ENCODE measurements at places on chromosomes 16 and 17. TPM values are rescaled to one million over a fixed set of nuclear protein-coding genes. Genes with fewer than 3 reads are reported as not detected.

Gene NOXO1
- total RNA-seq = not detected

Gene TNFRSF17
- not detected for total RNA-seq

Gene SPATA22
- total RNA-seq = not detected

Gene UMOD
- not detected for total RNA-seq

Gene KCNG4
- total RNA-seq = not detected

Gene IRX5
- not detected for total RNA-seq

DNA sequence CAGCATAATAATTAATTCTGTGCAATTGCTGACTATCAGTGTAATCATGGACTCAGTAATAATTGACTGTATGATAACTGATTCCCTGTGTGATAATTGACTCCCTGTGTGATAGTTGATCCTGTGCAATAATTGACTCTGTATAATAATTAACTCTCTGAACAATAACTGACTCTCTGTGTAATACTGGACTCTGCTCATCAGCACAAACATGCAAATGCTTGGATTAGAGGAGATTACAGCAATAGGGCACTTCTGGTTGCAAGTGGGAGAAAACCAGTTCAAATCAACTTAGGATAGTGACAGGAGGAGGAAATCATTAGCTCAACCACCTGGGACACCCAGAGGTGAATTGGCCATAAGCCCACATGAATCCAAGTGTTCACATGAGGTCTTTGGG is 582.1 kb downstream of the RBFOX1 start:
- no peak for DNase-seq
- no peaks in the 10 kb centered on the region for H3K27me3 ChIP-seq
- no peak overlapping the region for H3K27ac ChIP-seq
- no peaks in the 10 kb centered on the region for H3K4me1 ChIP-seq
- H3K4me3 ChIP-seq = no peak overlapping the region
- no peaks in the 10 kb centered on the region for H3K36me3 ChIP-seq

- peak overlapping the region; percentile 95 for H3K27ac ChIP-seq
- peak; percentile 60 for DNase-seq
- no peaks in the 10 kb centered on the region for H3K27me3 ChIP-seq
- peak overlapping the region; percentile 81 for H3K4me3 ChIP-seq
- peaks cover 18% of the 10 kb centered on the region for H3K36me3 ChIP-seq
These were observed 775 bp downstream of the CYTH1 start for GRCh38 chr17:78781104-78781892.

DNA sequence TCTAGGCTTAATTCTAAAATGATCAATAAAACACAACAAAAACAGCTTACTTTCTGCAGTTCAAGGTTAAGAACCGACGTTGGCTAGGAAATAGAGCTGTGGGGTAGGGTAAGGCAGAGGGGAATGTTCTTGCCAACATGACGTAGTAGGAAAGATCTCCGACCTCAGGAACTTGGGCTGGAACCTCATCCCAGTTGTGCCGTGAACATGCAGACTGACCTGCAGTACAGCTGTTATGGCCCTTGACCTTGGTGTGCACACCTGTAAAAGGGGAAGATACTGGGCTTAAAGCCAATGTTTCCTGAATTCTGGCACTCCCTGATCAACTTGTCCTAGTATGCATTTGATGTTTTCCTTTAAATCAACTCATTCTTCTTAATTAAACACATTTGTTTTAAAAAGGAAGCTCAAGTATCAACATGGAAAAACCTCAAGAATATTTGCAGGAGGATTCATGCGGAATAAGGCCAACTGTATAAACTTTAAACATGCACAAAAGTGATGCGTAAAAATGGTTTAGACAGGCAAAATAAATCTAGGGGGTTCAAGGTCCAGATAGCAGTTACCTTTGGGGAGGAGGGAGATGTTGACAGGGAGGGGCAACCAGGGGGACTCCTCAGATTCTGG is 14.2 kb upstream of the SLC6A2 start:
- no peak overlapping the region for H3K27ac ChIP-seq
- H3K27me3 ChIP-seq = no peaks in the 10 kb centered on the region
- no peaks in the 10 kb centered on the region for H3K36me3 ChIP-seq
- H3K4me1 ChIP-seq = no peaks in the 10 kb centered on the region

GRCh38 chr16:4111748-4112696 is 4.2 kb downstream of the ADCY9 start:
- peak overlapping the region; percentile 38 for H3K4me3 ChIP-seq
- peaks cover 45% of the 10 kb centered on the region for H3K4me1 ChIP-seq
- no peak overlapping the region for H3K27ac ChIP-seq

DNA sequence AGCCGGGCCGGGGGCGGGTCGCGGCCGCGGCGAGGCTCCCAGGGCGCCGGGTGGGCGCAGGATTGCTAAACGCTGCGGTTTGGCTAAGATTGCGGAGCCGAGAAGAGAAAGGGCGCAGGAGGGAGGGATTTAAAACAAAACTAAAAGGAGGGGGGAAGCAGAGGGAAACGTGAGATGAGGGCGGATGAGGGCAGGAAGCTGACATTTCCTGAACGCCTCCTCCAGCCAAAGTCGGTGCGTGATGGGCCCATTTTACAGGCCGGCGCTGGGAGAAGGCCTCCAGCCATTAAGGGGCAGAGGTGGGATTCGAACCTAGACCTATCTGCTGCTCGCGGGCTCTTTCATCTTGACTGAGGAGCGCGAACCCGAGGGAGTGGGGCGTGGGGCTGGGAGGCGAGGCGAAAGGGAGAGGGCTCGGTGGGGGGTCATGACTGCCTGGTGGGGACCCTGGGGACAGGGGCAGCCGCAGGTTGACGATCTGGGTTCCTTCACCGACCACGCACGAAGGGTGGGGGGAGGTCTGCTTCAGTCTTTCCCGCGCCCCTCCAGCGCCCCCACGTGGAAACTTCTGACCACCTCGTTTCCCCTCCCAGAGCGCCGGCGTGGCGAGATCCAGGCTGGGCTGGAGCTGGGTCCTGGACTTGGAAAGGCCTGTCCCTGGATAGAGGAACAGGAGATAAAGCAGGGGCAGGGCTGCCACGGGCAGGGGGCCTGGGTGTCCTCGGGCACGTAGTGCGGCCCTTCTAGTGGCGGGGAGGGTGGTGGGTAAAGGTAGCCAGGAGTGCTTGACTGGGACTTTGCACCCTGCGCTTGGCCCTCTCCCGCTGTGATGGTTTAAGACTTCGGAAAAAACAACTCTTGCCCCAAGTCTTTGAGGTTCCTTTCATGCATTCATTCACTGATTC is 3.8 kb upstream of the TAC4 start:
- peak overlapping the region; percentile 89 for H3K27ac ChIP-seq
- H3K36me3 ChIP-seq = no peaks in the 10 kb centered on the region
- H3K4me3 ChIP-seq = peak overlapping the region; percentile 81

DNA sequence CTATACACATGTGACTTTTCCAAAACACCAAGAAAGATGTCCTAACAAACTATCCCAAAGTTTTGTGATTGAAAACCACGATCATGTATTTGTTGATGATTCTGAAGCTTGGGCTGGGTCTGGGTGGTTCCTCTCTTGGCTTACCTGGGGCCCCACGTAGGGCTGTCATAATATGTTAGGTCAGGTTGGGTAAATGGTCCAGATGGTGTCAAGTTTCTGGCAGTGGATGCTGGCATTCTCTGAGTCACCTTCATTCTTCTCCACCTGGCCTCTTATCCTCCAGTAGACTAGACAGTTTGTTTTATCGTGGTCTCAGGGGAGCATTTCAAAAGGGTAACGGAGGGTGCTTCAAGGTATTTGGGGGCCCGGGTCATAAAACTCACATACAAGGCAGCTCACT is 39.4 kb downstream of the SYCE1L start:
- no peak for DNase-seq
- H3K4me3 ChIP-seq = no peak overlapping the region
- H3K27ac ChIP-seq = no peak overlapping the region
- no peaks in the 10 kb centered on the region for H3K36me3 ChIP-seq
- H3K4me1 ChIP-seq = peaks cover 3% of the 10 kb centered on the region

GRCh38 chr17:80352216-80352895 is 62.6 kb upstream of the ENDOV start:
- H3K4me3 ChIP-seq = no peak overlapping the region
- H3K4me1 ChIP-seq = peaks cover 7% of the 10 kb centered on the region
- no peak overlapping the region for H3K27ac ChIP-seq
- H3K27me3 ChIP-seq = no peaks in the 10 kb centered on the region
- peaks cover 86% of the 10 kb centered on the region for H3K36me3 ChIP-seq

GRCh38 chr17:38892620-38893019 is 22.8 kb downstream of the LASP1 start:
- no peak for DNase-seq
- peaks cover 89% of the 10 kb centered on the region for H3K36me3 ChIP-seq
- no peaks in the 10 kb centered on the region for H3K27me3 ChIP-seq

DNA sequence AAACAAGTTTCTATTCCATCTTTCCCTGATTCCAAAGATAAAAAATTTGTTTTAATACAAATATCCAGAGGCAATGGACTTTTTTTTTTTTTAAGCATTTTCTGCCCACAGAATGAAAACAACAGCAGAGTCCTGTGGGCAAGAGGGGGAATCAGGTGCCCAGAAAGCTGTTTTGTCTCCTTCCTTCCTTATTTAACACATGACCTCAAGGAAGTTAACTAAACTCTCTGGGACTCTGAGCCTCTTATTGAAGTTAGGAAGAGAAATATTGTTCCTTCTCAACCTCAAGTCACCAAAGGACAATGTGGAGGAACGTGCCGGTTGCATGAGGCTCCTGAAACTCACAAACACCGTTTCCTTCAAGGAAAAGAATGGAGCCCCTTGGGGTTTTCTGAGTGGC is 34.9 kb downstream of the LITAF start:
- no peak for DNase-seq
- no peak overlapping the region for H3K27ac ChIP-seq
- H3K27me3 ChIP-seq = no peaks in the 10 kb centered on the region
- no peak overlapping the region for H3K4me3 ChIP-seq
- H3K4me1 ChIP-seq = peaks cover 11% of the 10 kb centered on the region

GRCh38 chr17:28842282-28843012 is at the start of gene FAM222B:
Gene FAM222B (minus strand): TSS chr17:28842790. CDS start chr17:28766667, 76,123 bp downstream.
- H3K4me1 ChIP-seq = peaks cover 28% of the 10 kb centered on the region
- H3K36me3 ChIP-seq = peaks cover 16% of the 10 kb centered on the region
- peak; percentile 90 for DNase-seq
- H3K27ac ChIP-seq = peak within 1 kb of the TSS; percentile 97
- H3K4me3 ChIP-seq = peak within 1 kb of the TSS; percentile 100

DNA sequence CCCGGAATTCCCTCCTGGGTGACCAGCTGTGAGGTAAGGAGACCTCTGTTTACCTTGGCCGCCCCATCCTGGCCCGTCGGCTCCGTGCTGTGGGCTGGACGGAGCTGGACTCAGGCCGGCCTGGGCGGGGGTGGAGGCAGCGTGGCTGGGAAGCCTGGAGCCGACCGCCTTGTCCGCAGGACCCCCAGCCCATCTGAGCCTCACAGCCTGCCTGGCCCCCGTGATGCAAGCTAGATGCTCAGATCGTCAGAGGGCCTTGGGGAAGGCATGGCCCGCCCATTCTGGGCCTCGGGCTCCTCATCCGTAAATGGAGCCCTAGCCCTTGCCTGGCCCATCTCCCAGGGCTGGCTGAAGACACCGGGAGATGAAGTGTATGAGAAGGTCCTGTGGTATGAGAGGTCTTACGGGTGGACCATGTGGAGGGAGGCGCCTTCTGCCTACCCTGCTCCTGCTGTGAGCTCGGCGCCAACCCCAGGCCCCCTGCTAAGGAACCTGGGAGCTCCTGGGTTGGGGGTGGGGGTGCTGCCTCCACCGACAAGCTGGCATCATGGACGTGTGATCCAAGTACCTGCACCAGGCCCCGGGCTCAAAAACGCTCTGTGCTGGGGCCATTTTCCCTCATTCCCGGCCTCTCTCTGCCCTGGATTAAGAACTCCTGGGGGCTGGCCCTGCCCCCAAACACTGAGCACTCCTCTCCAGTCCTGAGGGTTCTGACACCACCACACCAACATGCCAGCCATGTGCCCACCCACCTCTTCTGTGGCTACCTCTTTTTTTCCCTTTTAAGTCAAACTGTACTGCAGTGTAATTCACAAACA is 5.4 kb upstream of the P2RX1 start:
- no peak for DNase-seq
- H3K4me3 ChIP-seq = no peak overlapping the region
- H3K27ac ChIP-seq = no peak overlapping the region
- H3K4me1 ChIP-seq = peaks cover 14% of the 10 kb centered on the region
- peaks cover 17% of the 10 kb centered on the region for H3K36me3 ChIP-seq

DNA sequence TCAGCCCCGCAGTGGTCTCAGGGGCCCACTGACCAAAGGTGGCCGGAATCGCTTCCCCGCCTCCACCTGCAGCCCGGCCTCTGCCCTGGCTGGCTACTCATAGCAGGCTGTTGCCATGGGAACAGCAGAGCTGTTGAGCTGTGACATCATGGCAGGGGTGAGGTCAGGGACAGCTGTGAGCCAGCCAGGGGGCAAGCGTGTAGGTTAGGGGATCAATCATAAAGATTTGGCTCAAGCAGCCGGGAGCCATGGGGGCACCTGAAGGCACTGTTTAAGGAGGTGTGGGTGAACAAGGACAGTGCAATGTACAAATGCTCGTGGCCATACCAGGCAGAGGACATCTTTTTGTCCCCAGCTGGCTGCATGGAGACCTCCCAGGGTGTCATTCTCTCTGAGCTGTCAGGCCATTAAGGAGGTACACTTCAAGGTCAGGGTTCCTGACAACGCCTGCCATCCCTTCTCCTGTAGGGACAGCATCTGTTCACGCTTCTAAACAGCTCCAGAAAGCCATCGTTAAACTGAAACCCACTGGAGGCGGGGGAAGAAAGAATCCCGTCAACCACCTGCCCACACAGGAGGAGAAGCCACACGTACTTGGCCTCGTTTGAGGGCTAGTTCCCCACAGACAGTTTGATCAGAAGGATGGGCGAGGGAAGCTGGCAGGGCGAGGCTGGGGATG is at the start of gene CEP295NL:
CEP295NL (minus strand) TSS at position 101 of the 679 bp plus-strand sequence. CDS start 1,373 bp downstream, outside the sequence.
- no peak within 1 kb of the TSS for H3K4me3 ChIP-seq
- DNase-seq = no peak
- H3K27ac ChIP-seq = no peak within 1 kb of the TSS
- peaks cover 9% of the 10 kb centered on the region for H3K4me1 ChIP-seq

DNA sequence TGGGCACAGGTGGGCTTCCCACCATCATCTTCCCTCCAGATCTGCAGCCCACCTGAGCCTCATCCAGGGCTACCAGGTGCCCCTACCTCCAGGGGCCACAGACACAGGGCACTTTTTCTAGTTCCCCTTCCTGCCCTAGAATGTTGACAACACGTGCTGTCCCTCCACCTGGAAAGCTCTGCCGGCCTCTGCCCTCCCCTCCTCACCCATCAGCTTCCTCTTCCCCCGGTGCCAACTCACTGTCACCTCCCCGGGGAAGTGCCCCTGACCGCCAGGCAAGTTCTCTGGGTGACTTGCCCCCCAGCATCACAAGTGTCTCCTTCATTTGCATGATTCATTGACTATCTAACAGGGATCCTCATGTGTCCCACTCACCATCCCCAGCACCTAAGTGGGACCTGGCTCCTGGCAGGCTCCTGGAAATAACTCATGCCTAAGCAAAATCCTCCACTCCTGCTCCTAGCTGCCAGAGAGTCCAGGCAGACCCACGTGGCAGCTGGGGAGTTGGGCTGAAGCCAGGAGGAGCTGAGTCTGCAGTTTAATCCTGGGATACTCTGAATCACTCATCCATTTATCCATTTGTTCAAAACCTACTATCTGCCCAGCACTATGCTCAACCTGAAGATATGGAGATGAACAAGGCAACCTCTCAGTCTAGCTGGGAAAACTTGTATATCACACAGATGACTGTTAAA is 304.4 kb downstream of the FOXL1 start:
- DNase-seq = no peak
- H3K27me3 ChIP-seq = peaks cover 15% of the 10 kb centered on the region
- H3K4me3 ChIP-seq = no peak overlapping the region
- H3K27ac ChIP-seq = no peak overlapping the region
- no peaks in the 10 kb centered on the region for H3K4me1 ChIP-seq

Measured in activated CD8-positive, alpha-beta T cell treated with anti-CD3 and anti-CD28 coated beads, Interleukin-2, amount 10 ng/mL, durations not matched to agents 7 days and 5 days (primary cell).